Spleen (tissue), 13 donors: ENCODE measurements at places on chromosomes 11 and 22.

- H3K4me3 ChIP-seq, result no peak overlapping the region
- H3K36me3 ChIP-seq, result no peaks in the 10 kb centered on the region
- no peak for DNase-seq
- no peaks in the 10 kb centered on the region for H3K4me1 ChIP-seq
- H3K27ac ChIP-seq, result no peak overlapping the region
Observed at GRCh38 chr11:70866834-70867233, 385.5 kb downstream of the SHANK2 start.

GRCh38 chr11:46616551-46617133, 385 bp downstream of the HARBI1 start:
- peak overlapping the region; percentile 96 for H3K27ac ChIP-seq
- peak overlapping the region; percentile 78 for H3K4me3 ChIP-seq
- no peak for DNase-seq
- peaks cover 59% of the 10 kb centered on the region for H3K4me1 ChIP-seq
- H3K36me3 ChIP-seq, result peaks cover 5% of the 10 kb centered on the region
- H3K27me3 ChIP-seq, result no peaks in the 10 kb centered on the region

DNA sequence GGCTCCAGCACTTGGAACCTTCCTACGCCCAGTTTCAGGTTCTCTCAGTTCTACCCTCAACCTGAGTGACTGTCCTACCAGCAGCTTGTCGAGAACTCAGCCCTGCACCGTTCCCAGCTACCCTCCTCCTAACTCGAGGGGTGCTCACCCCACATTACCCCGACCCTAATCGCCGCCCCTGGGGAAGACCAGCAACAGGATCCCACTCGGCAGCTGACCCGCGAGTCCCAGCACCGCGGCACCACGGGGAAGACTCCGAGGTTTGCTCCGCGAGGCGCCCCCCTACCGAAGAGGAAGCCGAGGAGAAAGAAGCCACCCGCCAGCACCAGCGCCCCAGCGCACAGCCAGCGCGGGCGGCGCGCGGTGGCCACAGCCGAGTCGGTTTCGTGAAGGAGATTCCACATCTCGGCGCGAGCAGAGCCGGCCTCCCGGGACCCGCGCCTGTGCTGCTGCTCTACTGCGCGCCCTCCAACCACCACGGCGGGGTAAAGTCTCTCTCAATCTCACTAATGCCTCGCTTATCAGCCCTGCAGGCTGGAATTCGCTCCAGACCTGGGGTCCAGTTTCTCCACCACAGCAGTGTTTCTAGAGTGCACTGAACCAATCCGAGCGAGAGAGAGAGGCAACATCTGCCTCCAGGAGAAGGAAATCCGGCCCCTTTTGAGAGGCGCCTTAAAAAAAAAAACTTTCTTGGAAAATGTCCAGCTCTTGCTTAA, at the start of gene FOLH1:
FOLH1 (minus strand) TSS at position 597 of the 716 bp plus-strand sequence; CDS start at position 404, 193 bp downstream.
- H3K4me1 ChIP-seq, result no peaks in the 10 kb centered on the region
- no peaks in the 10 kb centered on the region for H3K36me3 ChIP-seq
- peak within 1 kb of the TSS; percentile 26 for H3K4me3 ChIP-seq
- H3K27me3 ChIP-seq, result no peaks in the 10 kb centered on the region

GRCh38 chr11:122656631-122657101, 1.1 kb downstream of the UBASH3B start:
- peaks cover 65% of the 10 kb centered on the region for H3K4me1 ChIP-seq
- H3K27me3 ChIP-seq, result no peaks in the 10 kb centered on the region
- peak overlapping the region; percentile 93 for H3K27ac ChIP-seq
- H3K4me3 ChIP-seq, result peak overlapping the region; percentile 96
- peaks cover under 1% of the 10 kb centered on the region for H3K36me3 ChIP-seq
- peak; percentile 86 for DNase-seq

DNA sequence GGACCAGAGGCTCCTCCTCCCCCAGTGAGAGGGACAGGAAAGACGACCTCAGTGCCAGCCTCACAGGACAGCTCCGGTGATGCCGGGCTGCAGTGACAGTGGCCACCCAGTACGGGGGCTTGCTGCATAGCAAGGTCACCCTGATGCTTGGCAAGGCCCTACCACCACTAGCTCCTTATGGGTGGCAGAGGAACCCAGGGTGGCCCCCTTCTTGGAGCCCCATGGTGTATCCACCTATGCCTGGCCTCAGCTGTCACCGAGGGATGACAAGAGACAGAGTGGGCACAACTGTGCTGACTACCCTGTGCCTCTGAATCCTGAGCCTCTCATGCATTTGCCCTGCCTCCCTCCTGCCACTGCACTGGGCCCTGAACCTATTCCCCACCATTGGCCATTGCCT, 809.2 kb downstream of the TBC1D22A start:
- no peaks in the 10 kb centered on the region for H3K4me1 ChIP-seq
- peaks cover 12% of the 10 kb centered on the region for H3K27me3 ChIP-seq
- no peak overlapping the region for H3K27ac ChIP-seq
- DNase-seq, result no peak
- no peak overlapping the region for H3K4me3 ChIP-seq

DNA sequence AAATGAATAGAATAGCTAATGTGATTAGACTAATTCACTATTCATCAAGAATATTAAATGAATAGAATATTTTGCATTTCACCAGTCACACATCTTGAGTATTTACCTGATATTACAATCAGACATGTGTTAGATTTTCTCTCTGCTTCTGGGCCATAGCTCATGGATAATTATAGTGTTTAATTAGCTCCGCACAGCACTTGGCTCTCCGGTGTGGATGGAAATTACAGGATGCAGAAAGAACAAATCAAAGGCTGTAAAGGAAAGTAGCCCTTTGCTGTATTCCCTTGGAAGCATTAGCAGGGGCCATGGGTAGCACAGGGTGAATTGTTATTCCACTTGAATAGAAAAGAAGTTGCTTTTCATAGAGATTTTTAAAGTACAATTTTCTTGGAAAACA, 320.3 kb upstream of the SORL1-AS1 start:
- no peak for DNase-seq
- no peaks in the 10 kb centered on the region for H3K36me3 ChIP-seq
- no peaks in the 10 kb centered on the region for H3K4me1 ChIP-seq
- H3K4me3 ChIP-seq, result no peak overlapping the region
- no peaks in the 10 kb centered on the region for H3K27me3 ChIP-seq

GRCh38 chr11:131633921-131634715, 263.7 kb downstream of the NTM start:
- H3K36me3 ChIP-seq, result no peaks in the 10 kb centered on the region
- H3K27ac ChIP-seq, result no peak overlapping the region
- DNase-seq, result no peak

GRCh38 chr11:86954269-86955110, 705 bp downstream of the FZD4 start:
- H3K27ac ChIP-seq, result peak overlapping the region; percentile 87
- DNase-seq, result no peak
- H3K36me3 ChIP-seq, result no peaks in the 10 kb centered on the region
- peaks cover 17% of the 10 kb centered on the region for H3K4me1 ChIP-seq
- H3K4me3 ChIP-seq, result peak overlapping the region; percentile 69

DNA sequence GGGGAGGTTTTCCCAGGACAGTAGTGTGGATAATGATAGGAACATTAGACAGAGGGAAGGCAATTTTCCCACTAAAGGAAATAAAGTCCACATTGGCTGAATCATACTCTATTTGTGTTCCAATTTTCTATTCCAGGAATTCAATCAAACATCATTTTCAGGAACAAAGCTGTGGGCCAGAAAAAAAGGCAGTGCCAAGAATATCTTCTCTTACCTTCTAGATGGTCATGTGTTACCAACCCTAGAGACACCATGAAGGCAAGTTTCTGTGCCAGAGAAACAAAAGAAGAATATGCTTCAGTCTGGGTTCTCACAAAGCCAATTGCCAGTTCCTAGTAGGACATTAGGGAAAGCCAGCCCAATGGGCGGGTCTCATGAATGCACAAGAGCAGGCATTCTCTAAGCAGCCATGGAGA, 27.5 kb downstream of the LARGE2 start:
- no peak overlapping the region for H3K4me3 ChIP-seq
- H3K36me3 ChIP-seq, result no peaks in the 10 kb centered on the region
- H3K27ac ChIP-seq, result no peak overlapping the region
- H3K27me3 ChIP-seq, result no peaks in the 10 kb centered on the region
- H3K4me1 ChIP-seq, result no peaks in the 10 kb centered on the region

DNA sequence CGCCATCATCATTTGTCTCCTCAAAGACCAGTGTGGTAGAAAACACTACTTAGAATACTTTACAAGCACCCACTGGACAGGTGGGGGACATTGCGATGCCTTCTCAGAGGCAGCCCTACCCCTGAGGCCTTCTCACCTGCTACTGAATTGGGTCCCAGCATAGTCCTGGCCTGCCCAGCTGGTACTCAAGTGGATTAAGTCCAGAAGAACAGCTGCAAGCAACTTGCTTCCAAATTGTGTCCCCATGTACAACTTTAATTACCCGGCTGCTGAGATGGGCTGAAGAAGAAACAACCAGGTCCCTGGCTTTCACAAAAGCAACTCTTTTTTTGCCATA, 12.3 kb downstream of the ABTB2 start:
- no peak overlapping the region for H3K4me3 ChIP-seq
- no peak overlapping the region for H3K27ac ChIP-seq
- H3K4me1 ChIP-seq, result peaks cover 8% of the 10 kb centered on the region
- no peak for DNase-seq
- H3K27me3 ChIP-seq, result no peaks in the 10 kb centered on the region
- no peaks in the 10 kb centered on the region for H3K36me3 ChIP-seq

GRCh38 chr11:44351898-44352498, 42.1 kb upstream of the ALX4 start:
- H3K4me1 ChIP-seq, result no peaks in the 10 kb centered on the region
- no peaks in the 10 kb centered on the region for H3K27me3 ChIP-seq

DNA sequence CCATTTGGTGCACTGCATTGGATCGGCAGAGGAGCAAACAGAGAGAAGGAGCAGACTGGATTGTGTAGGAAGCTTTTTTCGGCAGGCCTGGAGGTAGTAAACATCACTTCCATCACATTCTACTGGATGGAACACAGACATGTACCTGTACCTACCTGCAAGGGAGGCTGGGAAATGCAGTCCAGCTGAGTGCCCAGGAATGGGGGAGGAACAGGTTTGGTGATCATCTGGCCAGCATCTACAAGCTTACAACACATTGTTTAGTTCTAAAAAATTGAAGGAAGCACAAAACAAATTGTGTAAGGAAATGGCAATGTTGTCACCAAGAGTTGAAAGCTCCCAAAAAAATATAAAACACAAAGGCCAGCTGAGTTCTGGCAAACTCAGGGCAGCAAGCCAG, 19.1 kb downstream of the SMIM38 start:
- H3K36me3 ChIP-seq, result no peaks in the 10 kb centered on the region
- peak; percentile 17 for DNase-seq
- no peak overlapping the region for H3K27ac ChIP-seq
- no peaks in the 10 kb centered on the region for H3K4me1 ChIP-seq

GRCh38 chr11:106017093-106017492, 4.9 kb downstream of the MSANTD4 start:
- H3K4me1 ChIP-seq, result peaks cover 27% of the 10 kb centered on the region
- H3K27me3 ChIP-seq, result no peaks in the 10 kb centered on the region
- DNase-seq, result no peak

DNA sequence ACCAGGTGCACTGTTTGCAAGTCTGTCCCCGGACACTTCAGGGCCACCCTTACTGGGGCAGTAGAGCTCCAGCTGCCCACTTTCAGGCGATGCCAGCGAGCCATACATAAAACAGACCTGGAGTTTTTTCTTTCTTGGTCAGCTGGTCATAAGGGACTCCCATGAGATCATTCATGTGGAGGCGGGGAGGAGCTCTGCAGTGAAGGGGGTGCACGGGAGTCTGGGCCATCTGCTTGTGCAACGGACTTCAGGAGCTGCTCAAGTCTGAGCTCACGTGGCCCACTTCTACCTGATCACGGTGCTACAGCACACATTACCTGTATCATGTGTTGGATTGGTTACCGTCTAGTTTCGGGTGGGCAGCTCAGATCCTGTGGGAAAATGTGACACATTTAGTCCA, 9.2 kb upstream of the MRGPRF start:
- H3K27ac ChIP-seq, result no peak overlapping the region
- no peaks in the 10 kb centered on the region for H3K27me3 ChIP-seq
- no peak overlapping the region for H3K4me3 ChIP-seq

DNA sequence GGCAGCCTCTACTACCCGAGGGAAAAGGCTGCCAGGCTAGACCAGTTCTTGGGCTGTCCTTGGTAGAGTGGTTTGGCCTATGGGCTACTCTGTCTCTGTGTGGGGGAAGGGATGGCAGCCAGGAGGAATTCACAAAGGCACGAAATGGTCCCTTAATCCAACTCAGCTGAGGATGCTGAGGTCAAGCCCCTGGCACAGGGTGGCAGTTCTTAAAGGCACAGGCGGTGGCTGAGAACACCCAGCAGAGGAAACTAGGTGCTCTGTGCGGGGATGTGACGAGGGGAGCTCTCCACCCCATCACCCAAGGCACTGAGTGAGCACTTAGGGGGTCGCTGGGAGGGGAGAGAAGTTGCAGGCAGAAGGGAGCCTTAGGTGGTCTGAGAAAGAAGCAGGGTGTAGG, at the start of gene MFRP:
MFRP (minus strand) TSS at position 101 of the 400 bp plus-strand sequence. CDS start 192 bp downstream, outside the sequence.
- H3K27me3 ChIP-seq, result peaks cover 8% of the 10 kb centered on the region
- DNase-seq, result peak; percentile 38
- no peak within 1 kb of the TSS for H3K4me3 ChIP-seq
- H3K27ac ChIP-seq, result no peak within 1 kb of the TSS

DNA sequence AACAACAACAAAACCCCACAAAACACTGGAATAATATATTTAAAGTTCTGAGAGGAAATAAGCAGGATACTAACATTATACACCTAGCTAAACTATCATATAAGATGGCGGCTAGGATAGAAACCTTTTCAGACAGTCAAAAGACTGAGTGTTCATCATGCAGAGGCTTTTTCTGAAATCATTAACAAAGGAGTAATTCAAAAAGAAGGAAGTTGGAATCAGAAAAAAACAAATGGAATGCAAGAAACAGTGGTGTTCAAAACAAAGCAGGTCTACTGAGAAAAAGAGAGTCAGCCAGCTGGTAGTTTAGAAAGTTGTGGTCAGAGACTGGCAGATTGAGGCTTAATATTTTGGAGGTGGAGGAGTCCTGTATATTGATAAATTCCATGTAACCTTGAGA, 30.1 kb upstream of the ZBTB44 start:
- H3K27me3 ChIP-seq, result no peaks in the 10 kb centered on the region
- DNase-seq, result no peak
- no peaks in the 10 kb centered on the region for H3K4me1 ChIP-seq

DNA sequence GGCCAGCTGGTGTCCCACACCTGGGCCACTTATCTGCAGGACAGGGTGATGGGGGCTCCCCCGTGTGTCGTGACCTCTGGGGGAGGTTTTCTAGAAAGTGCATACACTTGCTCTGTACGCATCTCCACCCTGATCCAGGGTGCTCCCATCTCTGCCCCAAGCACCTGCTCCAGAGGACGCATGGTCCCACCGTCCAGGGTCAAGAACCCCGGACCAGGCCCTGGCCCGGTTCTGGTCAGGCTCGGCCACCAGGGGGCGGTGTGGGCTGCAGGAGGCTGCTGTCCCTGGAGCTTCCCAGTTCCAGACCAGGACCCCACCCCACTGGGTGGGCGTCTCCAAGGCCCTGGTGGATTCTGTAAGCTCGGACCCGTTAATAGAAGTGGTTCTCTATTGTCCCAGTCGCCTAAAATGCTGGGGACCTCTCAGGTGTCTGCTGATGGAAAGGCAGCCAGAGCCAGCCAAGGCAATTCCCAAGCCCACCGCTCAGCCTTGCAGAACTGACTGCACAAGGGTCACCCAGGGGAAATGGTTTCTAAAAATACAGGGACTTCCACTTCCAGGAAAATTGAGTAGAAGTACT, 34.7 kb upstream of the SEPTIN5 start:
- H3K27ac ChIP-seq, result no peak overlapping the region
- peak; percentile 90 for DNase-seq
- H3K4me3 ChIP-seq, result no peak overlapping the region
- H3K27me3 ChIP-seq, result peaks cover 4% of the 10 kb centered on the region
